ENCODE measurements at places on chromosomes 7 and 10.
A peak's percentile ranks its signal among the peaks of the same experiment; 100 is the strongest.

DNA sequence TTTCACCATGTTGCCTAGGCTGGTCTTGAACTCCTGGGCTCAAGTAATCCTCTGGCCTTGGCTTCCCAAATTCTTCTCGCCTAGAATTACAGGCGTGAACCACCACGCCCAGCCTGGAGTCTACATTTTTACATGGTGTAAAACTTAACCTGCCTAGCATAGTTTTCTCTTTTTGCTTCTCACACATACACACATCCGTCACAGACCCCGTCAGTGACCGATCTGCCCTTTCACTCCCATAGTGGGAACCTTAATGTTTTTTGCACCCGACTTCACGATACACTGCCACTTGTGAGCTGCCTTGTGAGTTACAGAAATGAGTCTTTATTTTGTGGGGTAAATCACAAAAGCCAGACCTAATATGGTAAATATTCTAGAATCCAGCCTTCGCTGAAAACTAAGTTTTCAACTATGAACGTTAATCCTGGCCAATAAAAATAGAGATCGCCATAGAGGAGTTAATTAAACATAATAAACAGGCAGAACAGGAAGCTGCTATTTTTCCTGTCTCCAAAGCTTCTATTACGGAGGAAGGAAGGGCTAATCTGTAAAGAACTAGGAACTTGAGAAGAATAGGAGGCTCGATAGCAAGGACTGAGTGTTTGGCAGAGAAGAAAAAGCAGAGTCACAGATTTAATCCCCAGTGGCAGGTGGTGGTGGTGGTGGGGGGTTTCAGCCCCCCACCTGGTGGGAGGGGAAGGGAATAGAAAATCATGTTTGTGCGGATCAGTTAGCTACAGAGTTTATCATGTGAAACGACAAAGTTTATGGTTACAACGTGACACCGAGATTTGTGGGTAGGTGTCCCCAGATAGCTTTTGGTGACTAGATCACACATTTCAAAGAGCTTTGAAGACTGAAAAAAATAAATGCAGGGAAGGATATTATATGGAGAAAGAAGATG lies 14.7 kb upstream of the FAM171A1 start:
- no peak for DNase-seq

DNA sequence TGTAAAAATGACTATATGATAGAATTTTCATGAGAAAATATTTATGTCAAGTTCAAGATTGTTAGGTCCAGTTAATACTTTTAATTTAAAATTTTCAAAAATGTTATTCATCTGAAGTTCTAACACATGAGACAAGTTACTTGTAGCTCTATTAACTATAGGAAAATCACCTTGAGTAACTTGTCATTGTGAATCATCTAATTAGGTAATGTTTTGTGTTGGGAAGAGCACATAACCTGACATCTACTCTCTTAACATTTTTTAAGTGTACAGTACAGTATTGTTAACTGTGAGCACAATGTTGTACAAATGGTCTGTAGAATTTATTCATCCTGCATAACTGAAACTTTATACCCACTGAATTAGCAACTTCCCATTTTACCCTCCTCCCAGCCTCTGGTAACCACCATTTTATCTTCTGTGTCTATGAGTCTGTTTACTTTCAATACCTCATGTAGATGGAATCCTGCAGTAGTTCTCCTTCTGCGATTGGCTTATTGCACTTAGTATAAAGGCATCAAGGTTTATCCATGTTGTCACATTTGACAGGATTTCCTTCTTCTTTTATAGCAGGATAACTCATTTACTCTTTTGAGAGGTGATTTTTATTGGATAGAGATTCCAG lies 54.6 kb downstream of the ARL4A start:
- DNase-seq = peak; percentile 16

- peak; percentile 5 for DNase-seq
Observed at GRCh38 chr10:78162853-78163252, 129.2 kb downstream of the RPS24 start.

GRCh38 chr7:106418094-106418493 lies 133.3 kb upstream of the NAMPT start:
- peak; percentile 70 for DNase-seq

- DNase-seq = peak; percentile 78
Observed at GRCh38 chr7:88306590-88307048, at the start of gene STEAP4. TSS of gene STEAP4 (minus strand) at chr7:88306894. CDS start at chr7:88284269, 22,625 bp downstream.

DNA sequence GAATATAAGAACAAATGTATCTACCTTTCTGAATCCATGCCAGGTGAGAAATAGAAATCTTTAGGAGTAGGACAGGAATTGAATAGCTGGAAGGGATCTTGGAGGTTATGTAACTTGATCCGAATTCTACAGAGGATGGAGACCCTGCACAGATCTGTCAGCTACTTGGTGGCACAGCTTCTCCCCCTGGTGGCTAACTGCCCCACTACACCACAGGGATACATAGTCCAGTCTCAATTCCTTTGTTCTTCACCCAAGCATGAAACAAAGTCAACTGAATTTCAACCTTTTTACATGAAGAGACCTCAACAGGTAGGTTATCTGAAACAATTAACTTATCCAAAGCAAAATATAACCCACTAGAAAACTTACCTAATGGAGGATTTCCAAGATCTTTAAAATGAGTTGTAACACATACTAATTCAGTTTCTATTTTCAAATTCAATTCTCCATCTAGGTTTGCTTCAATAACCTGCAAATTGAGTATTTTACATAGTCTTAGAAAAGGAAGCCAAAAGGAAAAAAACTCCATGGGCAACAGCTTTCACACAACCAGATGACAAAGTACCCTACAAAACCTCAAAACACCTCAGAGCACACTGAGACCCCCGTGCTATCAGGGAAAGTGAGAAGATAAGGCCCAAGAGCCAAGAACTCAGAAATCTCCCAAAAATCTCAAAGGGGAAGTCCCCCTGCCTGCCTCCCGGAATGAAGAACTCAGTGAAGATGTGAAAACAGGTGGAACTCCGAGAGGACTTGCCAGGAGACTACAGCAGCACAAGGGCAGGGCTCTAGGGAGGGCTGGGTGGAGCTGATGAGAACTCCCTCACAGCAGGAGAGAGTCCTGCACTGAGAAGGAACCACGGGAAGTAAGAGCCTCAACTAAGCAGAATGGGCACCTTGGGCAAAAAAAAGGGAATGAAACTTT lies 10.3 kb downstream of the HUS1 start:
- DNase-seq = no peak
